ENCODE measurements at places on chromosomes 11 and 22. TPM values are rescaled to one million over a fixed set of nuclear protein-coding genes. Genes with fewer than 3 reads are reported as not detected.

Gene OR52D1
- total RNA-seq, result not detected

Gene GAS2
- 23.0 TPM for total RNA-seq

Gene SYT13
- total RNA-seq, result 5.2 TPM

Gene PIK3IP1
- total RNA-seq, result 36.3 TPM

Gene MPEG1
- total RNA-seq, result 6.4 TPM

Gene RFPL3
- not detected for total RNA-seq

Gene CCDC116
- 1.3 TPM for total RNA-seq

Gene ESRRA
- total RNA-seq, result 105 TPM

Gene KCNK7
- 0.35 TPM for total RNA-seq

Gene DEFB108B
- not detected for total RNA-seq

Gene KCTD17
- 10.9 TPM for total RNA-seq

Gene YPEL1
- 8.0 TPM for total RNA-seq

Gene GSTT2
- not detected for total RNA-seq

Gene ELFN2
- total RNA-seq, result 0.72 TPM

Gene DGCR6
- total RNA-seq, result 8.0 TPM

Gene MMP27
- total RNA-seq, result not detected

Gene FLRT1
- 1.4 TPM for total RNA-seq

Gene PTDSS2
- 25.7 TPM for total RNA-seq

Gene ANKK1
- total RNA-seq, result not detected

Gene TEX54
- total RNA-seq, result not detected

Gene P2RX6
- 4.8 TPM for total RNA-seq

Gene PHETA2
- 5.5 TPM for total RNA-seq

Gene HEPHL1
- not detected for total RNA-seq

Gene SCO2
- not detected for total RNA-seq

Gene OR51A7
- not detected for total RNA-seq

Gene CAVIN3
- 41.6 TPM for total RNA-seq

Gene OR6A2
- not detected for total RNA-seq

Gene TXNRD2
- 29.4 TPM for total RNA-seq

Gene PRR33
- total RNA-seq, result 1.9 TPM

Gene KCNK4
- not detected for total RNA-seq

Gene APOBEC3G
- total RNA-seq, result 1.8 TPM

Gene H19
- 1,545 TPM for total RNA-seq

Gene OR4A5
- total RNA-seq, result not detected

Gene MAPK8IP1
- total RNA-seq, result 5.0 TPM

Gene MMP3
- not detected for total RNA-seq

Gene KMT2A
- 27.7 TPM for total RNA-seq

Gene LRRC32
- total RNA-seq, result 44.6 TPM

Gene OR52I2
- not detected for total RNA-seq

Gene OR52B4
- total RNA-seq, result not detected

Gene SLC1A2
- total RNA-seq, result 7.3 TPM

Gene TSPAN18
- total RNA-seq, result 123 TPM

Gene LDHAL6A
- total RNA-seq, result not detected

Gene RFPL2
- total RNA-seq, result not detected

Gene KCNE3
- 2.8 TPM for total RNA-seq

Gene C1QTNF4
- total RNA-seq, result 1.5 TPM

Gene ZDHHC8
- 41.6 TPM for total RNA-seq

Gene RIMBP3B
- total RNA-seq, result not detected

Gene SERPING1
- 221 TPM for total RNA-seq

Gene MCHR1
- total RNA-seq, result 0.96 TPM

Gene FIBIN
- total RNA-seq, result 5.5 TPM

Gene NLRP10
- total RNA-seq, result not detected

Gene SYT12
- total RNA-seq, result not detected

Gene TSPAN32
- total RNA-seq, result 9.8 TPM

Gene ELF5
- total RNA-seq, result not detected

Gene C11orf16
- not detected for total RNA-seq

Data from heart left ventricle (tissue), 16 donors.